ENCODE measurements at places on chromosomes 7 and 10.
A peak's percentile ranks its signal among the peaks of the same experiment; 100 is the strongest.

GRCh38 chr7:149669121-149669818 lies 104.1 kb downstream of the ZNF467 start:
- DNase-seq: peak; percentile 50

DNA sequence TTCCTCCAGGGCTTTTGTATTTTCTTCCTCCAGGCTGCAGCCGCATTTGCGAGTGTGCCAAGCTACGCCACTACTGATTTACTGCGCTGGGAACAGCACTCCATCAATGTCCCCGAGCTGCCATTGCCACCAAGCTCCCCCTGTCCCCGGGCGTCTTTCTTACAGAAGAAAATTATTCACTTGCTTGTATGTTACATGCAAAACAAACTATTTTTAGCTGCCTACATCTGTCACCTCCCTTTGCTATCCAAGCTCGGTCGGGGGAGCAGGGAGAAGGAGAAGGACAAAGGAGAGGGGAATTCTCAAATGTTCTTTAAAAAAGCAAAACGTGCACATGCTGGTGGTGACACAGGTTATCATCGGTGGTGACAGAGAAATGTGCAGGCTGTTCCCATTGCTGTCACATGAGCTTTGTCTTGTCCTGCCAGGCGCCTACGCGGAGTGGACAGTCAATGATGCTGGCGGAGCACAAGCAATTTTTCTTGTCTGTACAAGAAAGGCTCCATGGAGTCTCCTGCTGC lies 93.1 kb downstream of the ADARB2 start:
- no peak for DNase-seq

GRCh38 chr10:99748823-99749451 lies 16.9 kb downstream of the CUTC start:
- DNase-seq: no peak

DNA sequence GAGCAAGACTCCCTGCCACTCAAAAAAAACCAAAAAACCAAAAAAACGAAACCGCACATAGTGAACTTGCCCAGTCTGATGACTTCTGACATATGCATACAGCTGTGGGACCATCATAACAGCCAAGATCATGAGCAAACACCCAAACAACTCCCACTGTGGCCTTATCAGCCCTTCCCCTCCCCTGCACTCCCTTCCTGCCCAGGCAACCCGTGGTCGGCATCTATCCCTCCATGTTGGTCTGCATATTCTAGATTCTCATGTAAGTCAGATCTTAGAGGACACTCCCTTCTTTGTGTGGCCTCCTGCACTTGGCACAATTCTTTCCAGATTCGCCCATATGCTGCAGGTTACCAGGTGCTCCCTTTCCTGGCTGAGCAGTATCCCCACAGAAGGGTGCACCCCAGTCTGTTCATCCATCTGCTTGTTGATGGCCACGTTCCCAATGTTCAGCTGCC lies 72.8 kb downstream of the GNA12 start:
- DNase-seq: no peak

GRCh38 chr10:10996966-10997620 lies 20.6 kb upstream of the CELF2 start:
- no peak for DNase-seq

- DNase-seq: no peak
Measured at GRCh38 chr10:119611433-119611832, 14.7 kb upstream of the TIAL1 start.

DNA sequence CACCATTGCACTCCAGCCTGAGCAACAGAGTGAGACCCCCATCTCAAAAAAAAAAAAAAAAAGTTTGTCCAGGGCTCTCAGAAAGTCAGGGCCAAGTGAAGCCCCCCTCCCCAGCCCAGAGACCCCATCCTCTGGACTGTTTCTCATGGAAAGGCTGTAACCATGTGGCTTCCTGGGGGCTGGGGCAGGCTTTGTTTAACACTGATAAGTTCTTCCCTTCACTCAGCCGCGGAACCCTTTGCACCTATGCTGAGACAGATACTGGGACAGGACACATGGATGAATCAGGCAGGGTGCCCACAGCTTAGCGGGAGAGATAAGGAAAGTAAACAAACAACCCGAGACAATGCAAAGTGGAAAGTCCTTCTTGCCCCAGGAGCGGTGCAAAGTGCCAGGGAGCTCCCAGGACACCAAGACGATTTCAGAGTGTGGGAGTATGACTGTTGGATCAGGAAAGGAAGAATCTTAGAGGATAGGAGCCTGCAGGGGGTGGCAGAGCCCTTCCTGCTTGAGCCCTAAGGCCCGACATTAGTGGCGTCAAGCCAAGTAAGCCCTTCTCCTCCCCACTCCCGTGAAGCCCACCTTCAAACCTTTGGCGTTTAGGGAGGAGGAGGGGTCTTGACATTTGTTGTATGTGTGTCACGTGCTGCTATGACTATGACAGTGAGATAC lies 11.6 kb downstream of the MLXIPL start:
- DNase-seq: peak; percentile 37

DNA sequence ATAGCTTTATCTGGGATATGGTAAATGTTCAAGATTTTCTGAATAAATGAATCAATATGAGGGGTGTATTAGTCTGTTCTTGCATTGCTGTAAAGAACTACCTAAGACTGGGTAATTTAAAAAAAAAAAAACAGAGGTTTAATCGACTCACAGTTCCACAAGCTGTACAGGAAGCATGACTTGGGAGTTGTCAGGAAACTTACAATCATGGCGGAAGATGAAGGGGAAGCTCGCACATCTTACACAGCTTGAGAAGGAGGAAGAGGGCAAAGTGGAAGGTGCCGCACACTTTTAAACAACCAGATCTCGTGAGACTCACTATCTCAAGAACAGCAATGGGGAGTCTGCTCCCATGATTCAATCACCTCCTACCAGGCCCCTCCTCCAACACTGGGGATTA lies 32.5 kb upstream of the OTUD1 start:
- no peak for DNase-seq

DNA sequence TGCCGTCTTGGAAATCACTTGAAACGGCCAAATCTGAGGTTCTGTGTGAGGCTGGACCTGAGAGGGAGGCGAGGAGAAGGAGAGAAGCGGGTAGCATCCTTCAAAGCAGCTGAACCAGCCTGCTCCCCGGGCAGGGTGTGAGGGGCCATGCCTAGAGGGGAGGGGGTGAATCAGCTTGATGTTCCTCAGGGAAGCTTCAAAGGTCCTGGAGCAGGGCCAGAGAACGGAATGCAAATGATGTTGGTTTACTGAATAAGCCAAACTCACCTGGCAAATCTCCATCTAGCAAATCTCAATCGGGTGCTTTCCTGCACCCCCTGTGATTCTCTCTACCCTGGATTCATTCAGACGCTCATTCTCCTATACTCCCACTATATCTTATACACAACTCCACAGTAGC lies 226.9 kb downstream of the WDR11 start:
- no peak for DNase-seq

DNA sequence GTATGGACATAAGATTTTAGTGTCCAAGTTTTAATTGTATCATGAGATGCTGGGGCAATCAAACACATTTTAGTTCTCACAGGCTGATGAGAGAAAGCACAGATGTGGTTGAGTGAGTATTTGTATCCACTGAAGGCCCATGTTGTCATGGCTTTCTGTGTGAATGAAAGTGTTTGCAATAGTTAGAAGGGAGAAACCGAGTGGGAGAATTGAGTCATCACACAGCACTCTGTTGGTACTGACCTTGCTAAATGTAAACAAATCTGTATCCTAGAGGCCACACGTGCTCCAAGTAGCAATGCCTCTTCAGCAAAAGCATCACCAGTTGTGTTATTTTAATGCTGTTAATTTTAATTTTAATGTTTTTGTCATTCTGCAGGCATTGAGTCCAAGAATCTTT lies 121.2 kb downstream of the EMX2 start:
- peak; percentile 7 for DNase-seq

DNA sequence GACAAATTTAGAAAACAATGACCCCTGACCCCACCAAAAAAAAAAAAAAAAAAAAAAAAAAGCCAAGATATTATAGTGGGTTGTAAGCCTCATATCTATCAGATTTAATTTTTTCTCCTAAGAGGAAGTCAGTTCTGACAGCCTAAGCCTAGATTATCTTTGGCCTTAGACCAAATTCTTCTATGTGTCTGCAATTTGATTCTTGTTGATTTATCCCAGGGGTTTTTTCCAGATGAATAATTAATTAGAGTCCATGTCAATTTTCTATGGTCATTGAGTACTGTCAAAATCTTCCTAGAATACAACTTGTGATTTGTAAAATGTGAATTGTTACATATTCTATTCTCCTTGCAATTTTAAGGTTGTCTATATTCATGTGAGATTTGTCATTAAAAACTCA lies 151.6 kb upstream of the CACNA2D1 start:
- DNase-seq: peak; percentile 9

GRCh38 chr10:14382022-14382421 lies 51.3 kb upstream of the FRMD4A start:
- no peak for DNase-seq

DNA sequence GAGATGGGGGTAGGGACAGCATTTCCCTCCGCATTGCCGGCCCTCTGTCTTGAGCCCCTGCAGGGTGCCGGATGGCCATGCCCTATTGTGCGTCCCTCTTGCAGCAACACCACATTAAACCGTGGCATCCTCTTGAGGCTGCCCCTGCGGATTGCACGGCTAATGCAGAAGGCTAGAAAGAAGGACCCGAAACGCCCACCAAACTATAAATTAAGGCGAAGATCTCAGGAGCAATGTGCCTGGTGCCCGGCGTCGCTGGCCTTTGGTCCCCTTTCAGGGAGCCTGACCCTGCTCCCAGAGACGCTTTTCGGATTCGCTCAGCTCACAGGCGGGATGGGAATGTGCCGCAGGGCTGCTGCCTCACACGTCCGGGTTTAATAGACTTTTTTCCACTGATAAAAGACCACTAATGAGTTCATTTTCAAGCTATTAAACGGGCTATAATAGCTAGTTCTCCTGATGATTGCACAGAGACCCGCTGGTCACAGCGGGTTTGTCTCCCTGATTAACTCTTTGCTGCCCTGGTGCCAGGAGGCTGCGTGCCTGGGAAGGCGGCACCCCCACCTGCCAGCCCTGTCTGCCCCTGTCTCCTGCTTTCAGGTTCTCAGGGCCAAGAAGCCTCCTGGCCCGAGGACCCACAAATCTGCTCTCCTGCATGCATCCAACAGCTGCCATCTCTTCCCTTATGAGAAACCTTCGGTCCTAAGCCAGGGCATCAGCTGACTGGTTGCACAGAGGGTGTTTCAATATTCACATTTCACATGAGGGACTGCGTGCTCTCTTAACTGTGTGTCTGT lies 128.3 kb downstream of the ADARB2 start:
- no peak for DNase-seq

- no peak for DNase-seq
Measured at GRCh38 chr10:6722616-6723004, 142.5 kb upstream of the PRKCQ start.

DNA sequence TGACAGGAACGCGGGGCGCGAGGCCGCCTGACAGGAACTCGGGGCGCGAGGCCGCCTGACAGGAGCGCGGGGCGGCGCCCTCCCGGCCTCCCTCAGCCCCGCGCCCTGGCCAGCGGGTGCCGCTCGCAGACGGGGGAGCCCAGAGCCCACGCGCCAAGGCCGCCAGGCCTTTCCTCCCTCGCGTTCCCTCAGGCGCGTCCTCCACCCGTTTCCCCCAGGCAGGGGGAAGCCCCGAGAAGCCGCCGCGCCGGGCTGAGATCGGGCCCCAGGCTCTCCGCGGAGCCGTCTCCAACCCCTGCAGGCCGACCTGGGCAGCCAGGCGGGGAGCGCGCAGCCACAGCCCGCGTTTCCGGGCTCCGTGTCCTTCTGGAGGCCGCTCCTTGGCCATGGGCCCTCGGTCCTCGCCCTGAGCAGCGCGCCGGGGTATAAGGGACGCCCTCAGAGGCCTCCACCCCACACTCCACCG lies 17.7 kb downstream of the PTPRN2 start:
- no peak for DNase-seq

DNA sequence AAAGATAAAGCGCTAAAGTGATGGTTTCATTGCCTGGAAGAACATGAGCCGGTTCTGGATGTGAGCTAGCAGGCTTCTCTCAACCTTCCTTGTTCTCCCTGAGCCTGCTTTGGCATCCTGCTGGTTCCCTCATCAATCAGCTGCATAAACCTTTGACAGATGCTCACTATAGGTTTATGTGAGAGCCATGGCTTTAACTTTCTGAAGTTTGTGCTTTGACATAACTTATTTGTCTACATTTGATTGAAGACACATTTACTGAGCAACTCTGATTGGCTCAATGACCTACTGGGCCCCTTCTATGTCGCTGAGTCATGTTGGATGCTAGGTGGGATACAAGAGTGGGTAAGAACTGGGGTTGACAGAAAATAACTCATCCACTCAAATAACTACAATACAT lies 192.0 kb downstream of the ADAM12 start:
- DNase-seq: no peak

GRCh38 chr10:1043532-1043995 lies 5.4 kb downstream of the IDI1 start:
- no peak for DNase-seq

GRCh38 chr10:48366261-48366660 lies 59.8 kb downstream of the MAPK8 start:
- DNase-seq: no peak

GRCh38 chr7:129255800-129256199 lies 31.0 kb downstream of the AHCYL2 start:
- no peak for DNase-seq

DNA sequence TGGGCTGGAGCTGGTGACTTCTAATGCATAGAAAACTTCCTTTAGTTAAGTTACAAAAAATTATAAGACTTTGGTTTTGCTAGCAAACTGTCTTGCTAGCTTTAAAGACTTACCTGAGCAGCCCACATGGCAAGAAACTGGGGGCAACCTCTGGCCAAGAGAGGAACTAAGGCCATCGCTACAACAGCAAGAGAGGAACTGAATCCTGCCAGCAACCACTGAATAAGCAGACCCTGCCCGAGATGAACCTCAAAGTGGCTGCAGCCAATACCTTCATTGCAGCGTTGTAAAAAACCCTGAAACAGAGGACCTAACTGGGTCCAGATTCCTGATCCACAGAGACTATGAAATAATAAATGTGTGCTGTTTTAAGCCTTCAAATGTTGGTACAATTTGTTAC lies 54.6 kb upstream of the STARD3NL start:
- DNase-seq: no peak

DNA sequence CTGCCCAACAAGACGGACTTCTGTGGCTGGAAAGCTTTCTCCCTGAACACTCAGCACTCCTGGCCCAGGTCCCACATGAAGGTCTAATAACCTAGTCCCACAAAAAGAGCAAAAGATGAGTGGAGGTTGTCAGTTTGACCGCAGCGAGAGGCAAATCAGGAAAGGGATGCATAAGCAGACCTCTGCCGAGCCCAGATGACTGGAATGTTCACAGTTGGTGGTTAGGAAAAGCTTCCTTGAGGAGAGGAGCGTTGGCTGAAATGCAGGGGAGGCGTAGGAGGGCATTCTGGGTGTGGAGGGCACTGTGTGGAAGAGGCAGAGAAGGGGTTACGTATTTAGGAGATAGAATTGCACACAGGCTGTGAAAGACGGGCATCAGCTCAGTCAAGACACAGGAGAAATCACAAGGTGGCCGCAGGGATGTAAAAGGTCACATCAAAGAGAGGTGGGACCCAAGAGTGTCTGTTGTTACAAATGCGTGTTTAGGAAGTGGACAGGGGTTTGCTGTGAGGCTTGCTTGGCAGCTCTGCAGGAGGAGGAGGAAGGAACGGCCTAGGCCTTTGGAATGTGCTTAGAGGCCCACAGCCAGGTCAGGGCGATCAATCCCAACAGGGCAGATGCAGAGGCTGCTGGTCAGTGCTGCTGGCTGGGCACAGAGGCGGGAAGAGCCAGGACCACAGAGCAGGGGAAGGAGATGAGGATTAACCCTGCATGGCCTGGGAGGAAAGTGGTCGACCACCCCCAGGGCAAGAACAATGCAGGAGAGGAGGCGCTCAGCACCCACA lies 133.5 kb downstream of the VIPR2 start:
- DNase-seq: no peak

GRCh38 chr10:44008270-44008916 lies 359.7 kb upstream of the ZNF32 start:
- DNase-seq: no peak

GRCh38 chr10:33136271-33136670 lies 178.2 kb upstream of the ITGB1 start:
- DNase-seq: peak; percentile 41
